NCI-H226 (cell line): ENCODE measurements at places on chromosomes 16 and 17.

DNA sequence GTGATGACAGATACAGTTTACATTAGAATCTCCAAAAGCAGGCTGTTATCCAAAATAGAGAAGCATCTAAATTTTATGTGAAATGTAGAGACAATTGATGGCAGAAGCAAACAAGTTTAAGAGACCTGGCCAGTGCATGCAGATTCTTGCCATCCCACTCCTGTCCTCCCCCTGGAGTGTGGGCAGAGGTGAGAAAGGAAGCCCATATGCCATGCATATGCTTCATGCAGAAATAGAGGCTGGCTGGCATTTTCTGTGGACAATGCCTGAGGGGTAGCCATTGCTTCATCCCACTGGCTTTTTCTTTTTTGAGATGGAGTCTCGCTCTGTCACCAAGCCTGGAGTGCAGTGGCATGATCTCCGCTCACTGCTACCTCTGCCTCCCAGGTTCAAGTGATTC lies 382.1 kb downstream of the RBFOX1 start:
- DNase-seq: no peak

DNA sequence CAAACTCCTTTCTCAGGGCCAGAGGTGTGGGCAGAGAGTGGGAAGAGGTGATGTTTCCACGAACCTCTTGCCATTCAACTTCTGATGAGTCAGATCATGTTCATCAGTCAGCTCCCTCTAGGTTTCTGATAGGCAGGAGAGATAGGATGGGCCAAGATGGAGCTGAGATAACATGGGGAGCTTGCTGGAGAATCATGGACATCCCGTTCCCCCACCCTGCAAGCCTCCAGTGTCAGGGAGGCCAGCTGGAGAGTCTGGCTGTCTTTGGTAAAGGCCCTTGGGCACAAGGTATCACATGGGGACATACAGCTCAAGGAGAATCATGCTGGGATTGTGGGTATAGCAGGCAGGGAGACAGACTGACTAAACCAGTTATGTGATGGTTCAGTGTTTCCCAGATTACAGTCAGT lies 136.0 kb upstream of the IRX3 start:
- DNase-seq: peak; percentile 5

DNA sequence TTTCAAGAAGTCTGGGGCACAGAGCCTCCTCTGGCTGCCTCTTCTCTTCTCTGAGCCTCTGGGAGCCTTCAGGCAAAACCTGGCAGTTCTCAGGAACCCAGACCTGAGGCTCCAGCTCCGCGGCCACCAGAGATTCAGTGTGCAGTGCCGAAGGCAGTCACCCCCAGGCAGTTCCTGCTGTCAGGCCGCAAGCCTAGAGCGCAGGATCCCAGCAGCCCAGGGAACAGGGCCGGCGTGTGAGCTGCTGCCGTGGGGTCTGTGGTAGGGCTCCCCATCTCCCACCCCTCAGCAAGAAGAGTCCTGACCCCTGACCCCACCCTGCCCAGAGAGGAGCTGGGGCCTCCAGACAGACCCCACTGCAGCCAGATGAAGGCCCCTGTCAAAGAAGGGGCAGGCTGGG lies 78.2 kb downstream of the AMFR start:
- no peak for DNase-seq

DNA sequence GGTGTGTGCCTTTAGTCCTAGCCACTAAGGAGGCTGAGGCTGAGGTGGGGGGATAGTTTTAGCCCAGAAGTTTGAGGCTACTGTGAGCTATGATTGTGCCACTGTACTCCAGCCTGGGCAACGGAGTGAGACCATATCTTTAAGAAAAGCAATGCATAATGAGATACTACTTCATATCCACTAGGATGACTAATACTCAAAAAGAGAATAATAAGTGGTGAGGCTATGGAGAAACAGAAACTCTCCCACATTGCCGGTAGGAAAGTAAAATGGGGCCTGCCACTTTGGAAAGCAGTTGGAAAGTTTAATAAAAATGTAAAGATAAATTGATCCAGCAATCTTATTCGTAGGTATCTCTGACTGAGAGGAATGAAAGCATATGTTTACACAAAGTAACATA lies 4.6 kb upstream of the NPIPB2 start:
- peak; percentile 12 for DNase-seq

DNA sequence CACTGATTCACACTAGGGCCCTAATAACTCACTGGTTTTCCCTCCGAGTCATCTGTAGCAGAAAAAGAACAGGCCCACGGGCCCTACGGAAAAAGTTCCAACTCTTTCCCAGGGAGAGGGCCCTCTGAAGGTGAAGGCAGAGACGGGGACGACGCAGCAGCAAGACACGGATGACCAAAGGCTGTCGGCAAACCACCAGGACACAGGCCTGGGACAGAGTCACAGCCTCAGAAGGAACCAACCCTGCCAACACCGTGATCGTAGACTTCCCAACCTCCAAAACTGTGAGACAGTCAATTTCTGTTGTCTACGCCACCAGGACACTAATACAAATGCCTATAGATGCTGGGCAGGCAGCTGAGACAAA lies 5.2 kb upstream of the SPHK1 start:
- DNase-seq: no peak
